Sigmoid colon (tissue), 7 donors: ENCODE measurements at places on chromosomes 3 and 15. TPM values are rescaled to one million over a fixed set of nuclear protein-coding genes. Genes with fewer than 3 reads are reported as not detected.

GRCh38 chr3:129688271-129688895, 81.9 kb upstream of the PLXND1 start:
- DNase-seq = peak; percentile 88
- H3K27me3 ChIP-seq = no peaks in the 10 kb centered on the region
- H3K27ac ChIP-seq = peak overlapping the region; percentile 71
- no peaks in the 10 kb centered on the region for H3K36me3 ChIP-seq

The TRIM71 gene
- polyA plus RNA-seq = not detected

DNA sequence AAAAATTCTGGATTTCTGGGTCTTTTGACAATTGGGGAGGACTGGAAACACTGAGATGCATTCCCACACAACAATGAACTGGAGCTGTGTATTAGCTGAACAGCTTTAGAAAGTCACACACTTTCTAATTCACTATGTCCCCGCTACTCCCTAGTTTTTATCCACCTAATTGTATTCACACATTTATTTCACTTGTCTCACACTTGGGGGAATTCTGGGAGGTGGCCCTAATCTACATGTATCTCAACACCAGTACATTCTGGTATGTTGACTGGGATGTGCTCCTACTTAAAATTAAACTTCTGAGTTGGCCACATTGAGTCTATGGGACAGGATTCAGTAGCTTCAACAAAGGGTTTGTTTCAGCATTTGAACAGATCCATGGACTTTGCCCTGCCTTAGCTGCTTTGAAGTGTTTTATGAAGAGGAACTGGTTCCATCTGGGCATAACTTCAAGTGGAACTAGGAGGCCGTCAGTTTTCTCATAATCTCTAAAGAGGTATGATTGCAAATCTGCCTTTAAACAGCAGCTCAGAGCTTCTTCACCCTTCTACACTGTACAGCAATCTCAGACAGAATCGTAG, 106.5 kb upstream of the CMC1 start:
- no peaks in the 10 kb centered on the region for H3K27me3 ChIP-seq
- H3K36me3 ChIP-seq = no peaks in the 10 kb centered on the region
- H3K4me3 ChIP-seq = no peak overlapping the region
- DNase-seq = no peak

- H3K27ac ChIP-seq = no peak overlapping the region
- H3K4me3 ChIP-seq = no peak overlapping the region
- no peak for DNase-seq
- no peaks in the 10 kb centered on the region for H3K27me3 ChIP-seq
- H3K36me3 ChIP-seq = peaks cover 11% of the 10 kb centered on the region
- no peaks in the 10 kb centered on the region for H3K4me1 ChIP-seq
Measured at GRCh38 chr3:125480656-125481374, 39.2 kb downstream of the SNX4 start.

DNA sequence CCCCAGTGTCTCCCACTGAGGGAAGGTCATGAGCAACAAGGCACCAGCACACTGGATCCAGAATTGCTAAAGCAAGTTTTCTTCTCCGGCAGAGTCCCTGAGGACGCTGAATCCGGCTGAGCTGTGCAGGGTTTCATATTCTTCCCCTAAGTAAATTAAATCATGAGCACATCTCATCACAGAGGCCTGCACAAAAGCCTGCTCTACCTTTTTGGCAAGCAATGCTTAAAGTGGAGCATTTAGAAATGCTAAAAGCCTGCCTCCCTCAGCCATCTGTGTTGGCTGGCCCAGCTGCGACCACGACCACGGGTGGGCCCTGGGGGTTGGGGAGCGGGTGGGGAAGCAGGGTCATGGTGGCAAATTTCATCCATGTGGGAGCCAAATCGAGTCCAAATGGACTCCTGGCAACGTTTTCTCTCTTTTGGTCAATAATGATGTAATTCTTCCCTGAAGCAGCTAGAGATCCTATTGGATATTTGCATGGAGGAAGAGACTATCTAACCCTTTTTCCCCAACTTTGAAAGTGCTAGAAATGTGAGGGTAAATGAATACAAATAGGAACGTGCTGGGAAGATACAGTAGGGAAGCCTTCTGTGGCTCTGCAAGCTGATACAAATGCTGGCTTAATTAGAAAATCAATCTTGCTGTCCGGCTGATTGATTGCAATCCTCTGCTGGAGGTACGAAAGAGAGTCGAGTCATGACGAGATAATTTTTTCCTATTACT, 532.8 kb upstream of the TBL1XR1 start:
- H3K27me3 ChIP-seq = no peaks in the 10 kb centered on the region
- no peaks in the 10 kb centered on the region for H3K36me3 ChIP-seq
- H3K4me1 ChIP-seq = peaks cover 25% of the 10 kb centered on the region
- H3K4me3 ChIP-seq = no peak overlapping the region
